ENCODE measurements at places on chromosomes 6 and 20.
A peak's percentile ranks its signal among the peaks of the same experiment; 100 is the strongest.

DNA sequence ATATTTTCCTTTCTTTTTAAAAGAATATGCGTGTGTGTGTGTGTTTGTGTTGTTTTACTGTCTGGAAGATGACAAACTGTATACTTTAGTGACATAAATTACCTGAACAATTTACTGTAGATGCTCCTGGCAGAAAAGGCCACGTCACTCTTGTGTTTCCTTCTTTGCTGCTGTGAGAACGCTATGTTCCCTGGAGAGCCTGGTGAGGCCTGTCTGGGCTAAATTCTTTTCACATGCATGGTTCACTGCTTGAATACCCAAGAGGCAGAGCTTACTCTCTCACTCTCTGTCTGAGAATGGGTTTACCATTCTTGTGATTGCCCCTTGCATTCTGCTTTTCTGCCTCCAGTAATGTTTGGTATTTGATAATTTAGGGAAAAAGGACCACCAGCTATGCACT lies 64.3 kb downstream of the EDN1 start:
- DNase-seq, result no peak

GRCh38 chr6:117272891-117273290 lies 7.5 kb downstream of the VGLL2 start:
- no peak for DNase-seq

DNA sequence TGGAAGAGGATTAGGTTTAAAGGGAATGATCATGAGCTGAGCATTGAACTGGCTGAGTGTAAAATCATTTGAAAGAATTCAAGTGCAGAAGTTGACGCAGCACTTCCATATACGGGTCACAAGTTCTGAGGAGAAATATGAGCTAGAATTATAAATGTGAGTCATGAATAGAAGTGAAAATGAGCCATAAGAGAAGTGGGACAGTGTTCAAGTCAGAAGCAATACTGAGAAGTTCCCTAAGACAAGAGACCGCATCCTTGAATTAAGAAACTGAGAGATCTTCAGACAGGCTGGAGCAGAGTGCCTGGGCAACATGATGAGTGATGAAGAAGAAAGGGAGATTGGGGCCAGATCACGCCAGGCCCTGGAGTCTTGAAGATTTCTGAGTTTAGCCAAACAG lies 209.7 kb downstream of the TBX18 start:
- no peak for DNase-seq

- no peak for DNase-seq
Measured at GRCh38 chr6:168130697-168131371, 51.8 kb upstream of the FRMD1 start.

DNA sequence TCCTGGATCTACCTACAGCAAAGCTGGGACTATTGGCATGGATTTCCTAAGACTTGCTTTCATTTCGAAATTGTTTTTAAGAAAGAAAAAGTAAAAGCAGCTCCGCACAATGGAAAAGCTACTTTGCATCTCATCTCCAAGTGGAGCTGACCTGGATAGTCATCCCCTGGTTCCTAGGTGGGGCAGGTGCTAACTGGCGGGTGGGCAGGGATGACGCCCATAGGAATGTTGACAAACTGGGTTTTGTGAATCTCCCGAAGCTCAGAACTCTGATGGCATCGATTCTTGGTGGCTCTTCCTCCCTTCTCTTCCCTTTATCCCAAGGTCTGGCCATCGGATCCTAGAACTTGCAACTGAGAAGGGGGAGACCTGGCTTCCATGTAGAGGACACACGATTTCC lies 12.4 kb upstream of the EZR start:
- DNase-seq, result no peak

DNA sequence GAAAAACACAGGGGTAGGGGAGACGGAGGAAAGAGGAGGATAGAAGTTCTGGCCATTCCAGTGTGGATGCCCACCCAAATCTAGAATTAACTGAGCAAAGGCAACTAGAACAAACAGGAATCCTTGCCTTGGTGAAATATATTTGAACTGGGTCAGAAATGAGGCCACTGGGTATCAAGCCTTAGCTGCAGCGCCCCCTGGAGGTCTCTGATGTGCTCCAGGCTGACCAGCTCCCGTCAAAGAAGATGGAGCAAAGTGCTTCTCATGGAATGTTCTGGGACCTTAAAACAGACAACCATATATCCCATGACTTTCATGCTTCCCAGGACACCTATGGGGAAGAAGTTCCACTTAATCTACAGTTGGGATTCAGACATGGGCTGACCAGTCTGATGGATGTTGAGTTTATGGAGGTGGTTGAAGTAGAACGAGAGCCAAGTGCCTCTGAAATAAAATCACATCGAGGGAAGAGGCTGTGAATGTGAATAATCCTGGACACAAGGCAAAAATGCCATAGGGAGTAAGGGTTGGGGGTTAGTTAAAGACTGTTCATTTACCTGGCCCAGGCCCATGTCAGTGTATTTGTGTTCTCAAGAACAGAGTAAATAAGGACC lies 50.4 kb downstream of the HLA-DPB1 start:
- DNase-seq, result peak; percentile 30

- DNase-seq, result no peak
Measured at GRCh38 chr6:170167657-170168159, 123.2 kb downstream of the DLL1 start.

- DNase-seq, result no peak
Measured at GRCh38 chr6:81088145-81088544, 664.3 kb downstream of the TENT5A start.

GRCh38 chr6:40344566-40345167 lies 242.5 kb downstream of the LRFN2 start:
- DNase-seq, result no peak

GRCh38 chr6:169847141-169847674 lies 95.8 kb downstream of the ERMARD start:
- no peak for DNase-seq

DNA sequence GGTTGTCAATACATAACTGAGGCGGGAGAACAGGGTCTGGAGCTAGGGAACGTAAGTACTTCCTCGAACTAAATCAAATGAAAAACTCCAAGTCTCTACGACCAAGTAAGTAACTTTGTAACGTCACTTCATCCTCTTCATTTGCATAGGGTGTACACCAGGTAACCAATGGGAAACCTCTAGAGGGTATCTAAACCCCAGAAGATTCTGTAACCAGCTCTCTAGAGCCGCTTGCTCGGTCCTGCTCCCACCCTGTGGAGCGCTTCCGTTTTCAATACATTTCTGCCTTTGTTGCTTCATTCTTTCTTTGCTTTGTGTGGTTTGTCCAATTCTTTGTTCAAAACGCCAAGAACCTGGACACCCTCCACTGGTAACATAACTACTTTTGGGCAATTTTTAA lies 133.5 kb upstream of the TMEM170B start:
- DNase-seq, result no peak

- no peak for DNase-seq
Measured at GRCh38 chr6:87276624-87277023, 45.8 kb upstream of the SMIM8 start.

- DNase-seq, result no peak
Measured at GRCh38 chr6:41503827-41504465, 42.2 kb upstream of the FOXP4 start.

DNA sequence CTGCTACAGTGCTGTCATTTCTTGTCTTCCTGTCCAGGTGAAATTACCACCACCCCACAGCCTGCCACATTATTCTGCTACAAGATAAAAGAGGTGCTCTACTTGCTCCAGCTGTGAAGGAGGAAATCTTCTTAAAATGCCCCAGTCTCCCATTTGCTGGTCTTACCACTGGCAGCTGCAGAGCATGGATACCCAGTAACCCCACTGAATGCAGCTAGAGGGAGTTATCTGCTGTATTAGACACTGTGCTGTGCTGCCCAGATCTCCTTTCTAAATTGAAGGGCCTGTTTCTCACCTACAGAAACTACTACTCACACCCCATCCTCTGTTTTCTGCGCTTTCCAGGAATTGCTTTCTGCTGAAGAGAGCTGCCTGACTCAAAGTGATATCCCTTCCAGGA lies 517.8 kb downstream of the PKHD1 start:
- DNase-seq, result no peak

DNA sequence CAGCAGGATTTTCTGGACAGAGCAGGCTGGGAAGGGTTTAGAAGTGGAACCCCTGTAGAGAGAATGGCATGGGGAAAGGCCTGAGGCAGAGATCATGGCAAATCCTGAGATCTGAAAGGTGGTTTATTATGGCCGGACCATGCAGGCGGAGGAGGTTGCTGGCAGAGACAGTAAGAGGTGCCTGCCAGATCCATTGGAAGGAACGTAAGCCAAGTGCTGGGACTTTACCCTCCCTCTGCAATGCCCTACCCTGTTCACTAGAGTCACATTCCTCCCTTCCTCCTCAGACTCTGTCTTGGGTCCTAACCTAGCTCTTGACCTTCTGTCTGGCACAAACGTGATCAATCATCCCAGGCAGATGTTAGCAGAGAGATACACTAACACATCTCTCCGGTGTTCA lies 66.4 kb upstream of the SLC22A23 start:
- DNase-seq, result no peak

GRCh38 chr6:47669684-47670513 lies 28.5 kb upstream of the ADGRF4 start:
- DNase-seq, result no peak

DNA sequence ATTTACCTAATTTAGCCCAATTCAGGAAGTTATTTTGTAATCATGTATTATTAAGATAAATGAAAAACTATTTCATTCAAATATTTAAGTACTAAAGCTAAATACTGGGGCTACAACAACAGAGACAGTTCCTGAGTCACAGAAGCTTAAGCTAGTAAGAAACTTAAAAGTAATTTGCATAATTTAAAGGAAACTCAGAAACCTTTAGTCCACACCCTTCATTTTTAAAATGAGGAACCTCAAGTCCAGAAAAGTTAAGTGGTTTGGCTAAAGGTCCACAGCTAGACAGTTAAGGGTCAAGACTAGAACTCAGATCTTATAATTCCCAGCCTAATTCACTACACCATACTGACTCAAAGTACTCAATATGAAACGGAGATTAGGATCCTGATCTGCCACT lies 7.2 kb downstream of the LMBRD1 start:
- DNase-seq, result no peak

GRCh38 chr6:20669571-20670314 lies 135.5 kb downstream of the CDKAL1 start:
- no peak for DNase-seq

DNA sequence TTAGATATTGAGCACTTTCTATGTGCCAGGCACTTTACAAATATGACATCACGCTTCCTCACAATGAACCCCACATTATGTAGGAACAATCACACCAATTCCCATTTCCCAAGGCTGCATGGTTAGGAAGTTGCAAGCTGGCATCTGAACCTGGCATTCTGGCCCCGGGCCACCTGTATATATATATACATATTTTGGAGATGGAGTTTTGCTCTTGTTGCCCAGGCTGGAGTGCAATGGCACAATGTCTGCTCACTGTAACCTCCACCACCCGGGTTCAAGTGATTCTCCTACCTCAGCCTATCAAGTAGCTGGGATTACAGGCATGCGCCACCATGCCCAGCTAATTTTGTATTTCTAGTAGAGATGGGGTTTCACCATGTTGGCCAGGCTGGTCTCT lies 30.4 kb downstream of the SRC start:
- no peak for DNase-seq

DNA sequence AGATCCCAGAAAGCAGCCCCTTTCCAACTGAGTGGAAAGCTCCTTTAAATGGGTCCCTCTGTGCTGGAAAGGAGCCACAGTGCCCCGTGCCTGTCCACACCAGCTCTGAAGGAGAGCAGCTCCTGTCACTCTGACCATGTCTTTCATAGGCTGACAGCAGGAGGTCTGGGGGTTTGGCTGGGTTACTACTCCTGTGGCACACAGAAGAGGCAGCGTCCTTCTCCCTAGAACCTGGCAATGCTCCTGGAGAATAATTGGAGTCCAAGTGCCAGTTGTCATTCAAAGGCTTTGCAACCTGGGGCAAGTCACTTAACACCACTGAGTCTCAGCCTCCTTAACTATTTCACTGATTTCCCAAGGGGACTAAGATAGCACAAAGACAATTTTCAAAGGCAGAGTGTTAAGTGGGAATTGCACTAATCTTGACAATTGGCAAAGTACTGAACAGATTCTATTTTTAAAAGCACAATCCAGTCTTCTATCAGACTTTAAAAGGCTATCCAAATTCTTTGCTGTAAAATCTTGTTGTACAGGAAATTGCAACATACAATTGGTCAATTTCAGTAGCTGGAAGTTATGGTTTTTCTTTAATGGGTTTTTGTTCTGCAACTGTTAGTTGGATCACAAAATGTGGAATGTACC lies 457.2 kb downstream of the KIF16B start:
- DNase-seq, result no peak

- DNase-seq, result no peak
Measured at GRCh38 chr6:5167501-5167900, 82.4 kb downstream of the PPP1R3G start.

DNA sequence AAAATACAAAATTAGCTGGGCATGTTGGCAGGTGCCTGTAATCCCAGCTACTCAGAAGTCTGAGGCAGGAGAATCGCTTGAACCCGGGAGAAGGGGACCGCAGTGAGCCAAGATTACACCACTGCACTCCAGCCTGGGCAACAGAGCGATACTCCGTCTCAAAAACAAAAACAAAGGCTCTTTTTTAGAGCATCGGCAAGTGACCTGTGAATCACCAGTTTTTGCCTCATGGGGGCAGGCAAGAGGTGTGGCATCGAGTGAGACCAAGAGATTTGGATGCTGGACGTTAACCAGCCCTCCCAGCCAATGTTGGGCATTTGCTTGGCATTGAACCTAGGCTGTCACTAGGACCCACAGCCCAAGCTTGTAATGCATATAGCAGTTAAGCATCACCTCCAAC lies 14.6 kb upstream of the CDK5RAP1 start:
- DNase-seq, result no peak

- DNase-seq, result no peak
Measured at GRCh38 chr6:34301408-34301807, 52.6 kb upstream of the SMIM29 start.
